ENCODE measurements at places on chromosomes 16 and 17. TPM values are rescaled to one million over a fixed set of nuclear protein-coding genes. Genes with fewer than 3 reads are reported as not detected.

The KRT9 gene
- not detected for total RNA-seq

The KRT32 gene
- total RNA-seq = not detected

The LLGL1 gene
- total RNA-seq = 18.5 TPM

The OR1F1 gene
- 0.35 TPM for total RNA-seq

The FLYWCH1 gene
- total RNA-seq = 76.4 TPM

The TGFB1I1 gene
- total RNA-seq = 1.3 TPM

The DNAI2 gene
- total RNA-seq = 1.4 TPM

GRCh38 chr17:47106130-47106529, 83.0 kb downstream of the CDC27 start:
- no peaks in the 10 kb centered on the region for H3K36me3 ChIP-seq
- no peaks in the 10 kb centered on the region for H3K27me3 ChIP-seq
- no peak overlapping the region for H3K27ac ChIP-seq
- H3K4me3 ChIP-seq = no peak overlapping the region

DNA sequence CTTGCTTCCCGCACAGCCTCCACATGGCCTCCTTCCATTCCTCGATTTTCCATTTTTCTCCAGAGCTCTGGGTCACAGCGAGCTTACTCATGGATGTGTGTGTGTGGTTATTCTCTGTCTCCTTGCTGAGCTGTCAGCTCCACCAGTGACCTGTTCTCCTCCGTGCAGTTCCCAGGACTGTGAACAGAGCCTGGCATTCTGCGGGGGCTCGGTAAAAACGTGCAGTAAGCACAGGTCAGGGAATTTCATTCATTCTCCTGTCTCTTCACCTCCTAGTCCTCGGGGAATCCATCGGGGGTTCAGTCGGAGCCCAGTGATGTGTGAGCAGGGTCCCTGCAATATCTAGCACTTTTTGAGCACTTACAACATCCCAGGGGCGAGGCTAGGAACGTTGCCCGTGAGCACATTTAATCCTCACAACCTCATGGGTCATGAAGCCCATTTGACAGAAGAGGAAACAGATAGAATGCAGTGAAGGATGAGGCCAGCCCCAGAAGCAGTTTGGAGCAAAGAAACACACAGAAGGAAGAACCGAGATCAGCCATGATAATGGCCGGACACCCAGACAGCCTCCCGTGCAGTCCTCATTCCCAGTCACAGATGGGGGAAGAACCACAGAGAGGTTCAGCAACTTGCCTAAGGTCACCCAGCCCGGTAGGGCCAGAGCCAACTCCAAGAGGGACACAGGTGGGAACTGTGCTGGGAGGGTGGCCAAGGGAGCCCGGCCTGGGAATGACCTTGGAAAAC, 183.2 kb upstream of the GSE1 start:
- H3K27ac ChIP-seq = no peak overlapping the region
- H3K27me3 ChIP-seq = peaks cover 18% of the 10 kb centered on the region
- no peak overlapping the region for H3K4me3 ChIP-seq
- no peaks in the 10 kb centered on the region for H3K36me3 ChIP-seq

DNA sequence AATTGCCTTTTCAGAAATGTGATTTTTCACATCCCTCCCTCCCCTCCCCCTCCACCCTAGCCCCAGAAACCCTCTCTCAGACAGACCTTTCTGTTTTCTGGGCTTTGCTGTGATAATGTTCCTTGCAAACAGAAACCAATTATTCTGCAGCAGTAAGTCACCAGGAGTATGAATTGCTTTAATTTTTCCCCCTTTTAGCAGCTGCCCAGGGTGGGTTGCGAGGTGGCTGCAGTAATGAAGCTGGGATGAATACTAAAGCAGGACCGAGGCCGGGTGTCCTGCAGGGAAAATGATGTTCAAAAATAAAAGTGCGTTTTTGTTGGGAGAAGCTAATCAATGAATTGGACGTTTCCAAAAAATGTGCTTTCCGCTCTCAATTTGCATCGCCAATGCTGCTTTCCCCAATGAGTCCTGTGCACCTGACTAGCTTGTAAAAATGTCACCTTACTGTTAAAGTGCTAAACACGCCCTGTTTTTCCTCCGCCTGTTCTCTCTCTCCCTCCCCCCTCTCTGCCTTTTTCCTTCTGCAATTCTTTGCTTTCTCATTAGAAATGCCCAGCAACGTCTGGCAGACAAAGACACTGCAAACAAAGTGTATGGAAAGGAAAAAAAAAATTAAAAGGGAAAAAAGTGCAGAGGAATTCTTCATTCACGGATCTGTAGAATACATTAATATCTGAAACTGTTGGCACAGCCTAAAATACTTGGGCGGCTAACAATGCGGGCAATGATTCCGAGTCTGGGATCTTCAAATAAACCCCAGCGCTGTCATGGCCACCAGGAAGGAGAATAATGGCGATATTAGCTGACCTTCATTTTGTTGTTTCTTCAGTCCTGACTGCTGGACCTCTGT, 244.1 kb downstream of the STX8 start:
- no peak for DNase-seq
- H3K4me1 ChIP-seq = no peaks in the 10 kb centered on the region
- no peaks in the 10 kb centered on the region for H3K27me3 ChIP-seq
- no peak overlapping the region for H3K4me3 ChIP-seq

- no peaks in the 10 kb centered on the region for H3K4me1 ChIP-seq
Measured at GRCh38 chr17:34598161-34598776, 18.9 kb downstream of the TMEM132E start.

- no peak overlapping the region for H3K27ac ChIP-seq
- peaks cover 12% of the 10 kb centered on the region for H3K27me3 ChIP-seq
- no peaks in the 10 kb centered on the region for H3K4me1 ChIP-seq
- no peak for DNase-seq
- H3K4me3 ChIP-seq = no peak overlapping the region
Measured at GRCh38 chr17:72268431-72268830, 147.6 kb downstream of the SOX9 start.

GRCh38 chr17:29977836-29978235, 36.4 kb downstream of the EFCAB5 start:
- no peak overlapping the region for H3K27ac ChIP-seq
- no peak for DNase-seq
- H3K27me3 ChIP-seq = no peaks in the 10 kb centered on the region
- H3K4me3 ChIP-seq = no peak overlapping the region

- no peaks in the 10 kb centered on the region for H3K36me3 ChIP-seq
- H3K27ac ChIP-seq = no peak overlapping the region
- no peaks in the 10 kb centered on the region for H3K27me3 ChIP-seq
- DNase-seq = no peak
- no peak overlapping the region for H3K4me3 ChIP-seq
Measured at GRCh38 chr16:55605754-55606336, 39.4 kb downstream of the CAPNS2 start.

DNA sequence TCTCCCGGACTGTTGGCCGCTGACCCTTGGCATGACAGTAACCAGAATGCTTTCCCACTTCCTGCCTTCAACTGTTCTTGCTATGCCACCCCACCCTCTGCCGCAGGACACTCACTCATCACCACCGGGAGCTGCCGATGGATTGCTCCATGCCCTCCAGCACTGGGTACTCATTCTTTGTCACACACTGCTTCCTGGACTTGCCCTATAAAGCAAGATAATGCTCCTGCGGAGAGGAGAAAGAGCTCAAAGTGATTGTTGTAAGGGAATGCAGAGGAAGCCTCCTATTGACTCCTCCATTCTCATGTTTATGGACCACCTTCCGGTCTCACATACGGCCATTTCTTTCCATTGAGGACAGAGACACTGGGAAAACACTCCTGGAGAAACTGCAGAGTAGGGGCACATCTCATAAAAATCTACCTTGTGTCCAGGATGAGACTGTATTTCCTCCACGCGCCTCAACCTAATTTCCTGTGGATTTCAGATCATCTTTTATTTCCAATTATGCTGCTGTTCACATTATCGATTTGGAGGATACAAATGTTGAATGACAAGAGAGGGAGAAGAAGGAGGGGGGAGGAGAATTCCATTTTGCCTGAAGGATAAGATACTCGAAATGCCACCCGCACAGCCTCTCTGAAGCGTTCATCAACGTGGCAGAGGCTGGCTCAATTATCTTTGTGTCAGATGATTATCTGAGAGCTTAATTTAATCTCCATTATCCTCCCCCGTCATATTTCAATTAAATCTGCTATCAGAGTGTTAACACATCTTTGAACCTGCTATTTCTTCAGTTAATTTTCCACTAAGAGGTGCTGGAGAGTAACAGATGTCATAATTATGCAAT, 486.1 kb upstream of the SALL1 start:
- H3K27me3 ChIP-seq = peaks cover 9% of the 10 kb centered on the region
- H3K36me3 ChIP-seq = no peaks in the 10 kb centered on the region
- no peak overlapping the region for H3K4me3 ChIP-seq
- no peaks in the 10 kb centered on the region for H3K4me1 ChIP-seq
- no peak for DNase-seq
- no peak overlapping the region for H3K27ac ChIP-seq

DNA sequence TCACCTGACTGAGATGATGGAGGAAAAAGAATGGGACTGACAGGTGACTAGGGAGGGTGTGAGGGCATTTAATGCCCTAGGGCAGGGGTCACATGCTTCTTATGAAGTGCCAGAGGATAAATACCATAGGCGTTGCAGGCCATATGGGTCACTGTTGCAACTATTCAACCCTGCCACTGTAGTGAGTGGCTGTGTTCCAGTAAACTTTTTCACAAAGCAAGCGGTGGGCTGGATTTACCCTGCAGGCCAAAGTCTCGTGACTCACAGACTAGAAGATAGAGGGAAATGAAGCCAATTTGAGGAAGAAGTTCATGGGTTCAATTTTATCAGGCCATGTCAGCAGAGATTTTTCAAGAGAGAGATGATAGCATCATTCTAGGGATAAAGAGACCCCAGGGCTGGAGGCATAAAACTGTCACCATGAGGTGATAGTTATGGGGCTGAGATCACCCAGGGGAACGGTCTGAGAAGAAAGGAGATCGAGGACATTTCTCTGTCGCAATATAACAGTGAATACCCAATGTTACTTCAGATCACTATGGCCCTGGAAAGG, 8.6 kb downstream of the ARHGAP17 start:
- no peak for DNase-seq
- no peak overlapping the region for H3K27ac ChIP-seq
- no peaks in the 10 kb centered on the region for H3K27me3 ChIP-seq
- H3K4me3 ChIP-seq = no peak overlapping the region
- H3K36me3 ChIP-seq = peaks cover 5% of the 10 kb centered on the region

DNA sequence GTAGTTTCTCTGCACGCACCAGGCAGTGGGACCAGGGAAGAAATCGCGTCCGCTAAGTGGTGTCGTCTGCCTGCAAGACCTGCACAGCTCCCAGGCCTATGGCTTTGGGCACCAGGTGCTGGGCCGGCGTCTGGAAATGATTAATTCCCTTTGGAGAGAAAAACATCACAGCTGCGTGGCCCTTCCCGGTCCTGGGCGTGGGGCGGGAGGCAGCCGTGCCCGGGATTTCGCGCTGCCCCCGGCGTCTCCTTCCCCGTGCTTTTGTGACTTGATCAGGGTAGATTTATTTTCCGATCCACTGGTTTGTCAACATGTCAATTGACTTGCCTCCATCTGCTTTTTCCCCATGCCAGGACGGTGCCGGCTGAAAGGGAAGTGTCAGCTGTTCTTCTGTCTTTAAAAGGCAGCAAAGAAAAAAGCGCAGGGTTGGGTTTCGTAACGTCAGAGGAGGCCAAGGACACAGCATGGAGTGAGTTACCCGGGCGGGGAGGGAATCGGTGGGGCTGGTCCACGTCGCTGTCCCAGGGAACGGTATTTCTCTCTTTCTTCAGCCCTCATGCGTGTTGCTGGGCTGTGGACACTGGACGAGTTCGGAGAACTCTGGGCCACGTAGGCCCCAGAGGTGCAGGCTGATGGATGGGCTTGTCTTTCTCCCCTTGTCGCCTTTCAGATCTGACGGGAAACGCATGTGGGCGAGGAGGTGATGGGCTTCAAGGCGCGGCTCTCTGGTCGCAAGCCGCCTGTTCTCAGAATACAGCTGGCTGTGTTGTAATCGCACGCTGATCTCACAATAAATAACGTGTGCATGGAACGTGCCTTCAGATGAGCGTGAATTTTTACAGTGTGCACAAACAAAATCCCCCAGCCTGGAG, 188.1 kb upstream of the ZNF469 start:
- no peak overlapping the region for H3K27ac ChIP-seq
- H3K4me1 ChIP-seq = no peaks in the 10 kb centered on the region
- DNase-seq = no peak
- H3K36me3 ChIP-seq = peaks cover 2% of the 10 kb centered on the region
- no peaks in the 10 kb centered on the region for H3K27me3 ChIP-seq

DNA sequence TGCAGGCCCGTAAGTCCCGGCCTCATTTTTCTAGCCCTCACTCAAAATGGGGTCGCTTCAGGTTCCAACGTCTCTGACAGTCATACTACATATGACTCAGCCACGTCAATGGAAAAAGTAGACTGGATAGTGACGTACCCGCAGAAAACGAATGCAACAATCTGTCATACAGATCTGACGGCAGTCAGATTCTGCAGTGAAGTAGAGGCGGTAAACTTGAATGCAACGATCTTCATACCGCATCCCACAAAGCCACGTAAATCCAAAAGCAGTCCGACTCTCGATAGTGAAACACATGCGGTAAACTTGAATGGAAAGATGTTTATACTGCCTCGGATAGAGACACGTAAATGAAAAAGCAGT, 38.4 kb upstream of the ARL4D start:
- H3K4me3 ChIP-seq = peak overlapping the region; percentile 80
- H3K36me3 ChIP-seq = no peaks in the 10 kb centered on the region
- peak; percentile 77 for DNase-seq

DNA sequence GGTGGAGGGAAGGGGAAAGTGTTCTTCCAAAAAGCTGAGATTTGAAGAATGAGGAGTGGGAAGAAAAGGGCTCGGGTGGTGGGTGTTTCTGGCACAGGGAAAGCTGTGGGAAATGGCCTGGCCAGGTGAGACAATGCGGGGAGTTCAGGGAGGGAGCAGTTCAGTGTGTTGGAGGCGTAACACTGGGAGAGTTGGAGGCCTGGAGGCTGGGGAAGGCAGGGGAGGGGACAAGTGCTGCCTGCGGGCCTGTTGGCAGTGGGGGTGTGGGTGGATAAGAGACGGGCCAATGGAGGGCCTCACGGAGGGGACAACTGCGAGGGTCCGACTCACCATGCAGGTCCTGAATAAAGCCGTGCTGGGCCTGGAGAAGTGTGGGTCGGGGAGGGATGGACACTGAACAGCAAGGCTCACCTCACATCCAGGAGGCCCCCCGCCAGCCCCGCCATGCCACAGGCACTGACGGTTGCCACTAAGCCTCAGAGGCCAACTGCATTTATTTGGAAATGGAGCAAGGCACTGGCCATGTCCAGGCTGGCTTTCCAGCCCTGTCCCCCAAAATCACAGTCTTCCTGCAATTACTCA, 17.8 kb upstream of the KRT19 start:
- peaks cover 3% of the 10 kb centered on the region for H3K36me3 ChIP-seq
- no peak for DNase-seq
- no peak overlapping the region for H3K27ac ChIP-seq
- peaks cover 27% of the 10 kb centered on the region for H3K4me1 ChIP-seq

GRCh38 chr17:81514739-81515529, 2.3 kb upstream of the ACTG1 start:
- peaks cover 22% of the 10 kb centered on the region for H3K36me3 ChIP-seq
- no peaks in the 10 kb centered on the region for H3K27me3 ChIP-seq
- peak overlapping the region; percentile 98 for H3K4me3 ChIP-seq
- H3K27ac ChIP-seq = peak overlapping the region; percentile 94

Measured in activated T-cell treated with anti-CD3 and anti-CD28 coated beads, Interleukin-2, amount 50 U/mL, for 72 hours (primary cell).